Endothelial cell (in vitro differentiated cells): ENCODE measurements at places on chromosomes 6 and 20. TPM values are rescaled to one million over a fixed set of nuclear protein-coding genes. Genes with fewer than 3 reads are reported as not detected.

DNA sequence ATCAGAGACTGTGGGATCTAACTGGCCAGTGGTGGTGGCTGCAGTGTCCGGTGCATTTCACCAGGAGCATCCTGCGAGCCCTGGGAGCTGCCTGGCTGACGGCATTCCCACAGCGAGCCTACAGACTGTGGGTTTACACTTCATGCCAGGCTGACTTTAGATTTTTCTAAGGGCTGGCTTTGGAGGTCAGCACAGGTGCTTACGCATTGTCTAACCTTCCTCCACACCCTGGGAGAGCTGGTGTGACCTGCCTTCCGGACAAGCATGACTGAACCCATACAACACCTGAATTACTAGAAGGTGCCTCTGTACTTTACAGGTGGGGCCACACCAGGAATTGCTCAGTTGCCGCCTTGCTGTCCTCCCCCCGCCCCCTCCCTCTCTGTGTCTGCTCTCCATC lies 96.2 kb downstream of the RREB1 start:
- no peak for DNase-seq

GRCh38 chr6:116300566-116300965 lies 20.8 kb upstream of the TSPYL1 start:
- no peak for DNase-seq

DNA sequence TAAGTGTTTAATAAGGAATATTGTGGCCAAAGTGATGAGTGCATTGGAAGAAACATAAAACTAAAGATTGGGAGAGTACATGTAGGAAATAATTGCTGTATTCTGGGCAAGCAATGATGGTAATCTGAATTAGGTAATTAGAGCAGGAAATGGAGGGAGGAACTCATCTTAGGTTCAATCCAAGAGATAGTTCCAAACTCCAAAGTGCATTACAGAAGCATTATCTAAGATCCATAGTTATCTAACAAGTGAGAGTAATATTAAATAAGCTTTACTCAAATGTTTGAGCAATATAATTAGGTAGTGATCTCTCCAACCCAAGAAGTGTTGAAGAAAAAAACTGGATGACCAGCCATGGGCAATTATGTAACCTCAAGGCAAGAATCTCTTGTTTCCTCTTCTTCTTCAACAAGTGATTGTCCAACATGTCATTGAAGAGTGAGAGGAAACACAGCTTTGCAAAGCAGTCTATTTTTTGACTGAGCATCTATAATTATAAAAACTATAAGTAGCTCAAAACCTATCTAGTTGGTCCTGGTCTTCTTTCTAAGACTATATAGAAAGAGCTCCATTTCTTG lies 181.2 kb upstream of the TNFAIP3 start:
- no peak for DNase-seq

DNA sequence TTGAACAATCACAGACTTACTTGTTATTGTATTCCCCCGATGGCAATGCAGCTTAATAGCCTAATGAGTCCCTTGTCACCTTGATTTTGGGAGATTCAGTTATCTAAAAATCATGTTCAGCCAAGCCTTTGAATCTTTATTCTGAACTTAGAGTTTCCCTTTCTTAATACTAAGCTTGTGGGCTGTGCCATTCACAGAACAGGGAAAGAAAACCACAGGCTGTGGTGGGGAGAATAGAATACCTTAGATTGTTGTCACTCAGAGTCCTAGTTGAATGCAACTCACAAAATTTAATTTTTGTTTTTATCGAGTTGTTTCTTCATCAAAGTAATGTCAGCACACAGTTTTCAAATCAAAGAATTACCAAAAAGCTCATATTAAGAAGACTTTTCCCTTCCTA lies 37.4 kb downstream of the RFPL4B start:
- DNase-seq = no peak

DNA sequence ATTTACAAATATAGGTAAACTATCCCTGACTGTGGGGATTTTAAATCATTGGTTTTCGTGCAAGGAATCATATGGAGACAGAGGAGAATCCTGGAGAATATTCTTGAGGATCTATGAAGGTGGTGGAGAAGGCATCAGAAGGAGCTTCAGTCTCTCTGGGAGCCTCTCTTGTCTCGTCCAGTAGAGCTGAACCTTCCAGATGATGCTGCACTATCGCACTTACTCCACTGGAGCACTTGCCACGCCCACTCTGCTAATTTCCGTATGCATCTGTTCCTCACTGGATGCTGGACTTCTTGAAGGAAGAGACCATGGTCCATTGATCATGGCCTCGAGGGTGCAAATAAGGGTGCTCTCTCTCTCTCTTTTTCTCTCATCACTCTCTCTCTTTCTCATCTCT lies 36.8 kb downstream of the C6orf118 start:
- no peak for DNase-seq

DNA sequence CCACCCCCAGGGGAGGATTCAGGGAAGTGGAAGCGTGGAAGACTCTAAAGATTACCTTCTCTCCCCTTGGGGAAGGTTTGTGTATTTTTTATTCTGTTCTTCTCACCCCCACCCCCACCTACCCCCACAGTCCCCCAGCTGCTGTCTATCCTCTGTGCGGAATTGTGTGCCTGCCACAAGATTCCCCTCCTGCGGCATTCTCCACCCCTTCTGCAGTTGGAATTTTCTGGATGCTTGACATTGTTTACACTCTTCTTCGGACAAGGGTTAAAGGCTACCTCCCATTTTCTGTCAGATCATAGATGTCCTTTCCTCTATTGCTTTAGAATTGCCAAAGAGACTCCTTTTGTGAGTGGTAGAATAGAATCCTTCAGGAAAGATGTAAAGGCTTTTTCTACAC lies 60.4 kb upstream of the EDN3 start:
- DNase-seq = no peak

- no peak for DNase-seq
These were observed 581.0 kb upstream of the MAP3K7 start for GRCh38 chr6:91167846-91168245.

- DNase-seq = no peak
These were observed 109.6 kb upstream of the TRAF3IP2 start for GRCh38 chr6:111715321-111715720.

GRCh38 chr20:61166324-61166723 lies 85.7 kb upstream of the CDH4 start:
- DNase-seq = no peak

TNNC2 gene
- not detected for total RNA-seq

PDE7B gene
- total RNA-seq = 0.62 TPM

CCR6 gene
- total RNA-seq = not detected

ULBP2 gene
- total RNA-seq = 9.9 TPM
